ENCODE measurements at places on chromosomes 1 and 21.

GRCh38 chr1:91651661-91652071 lies 151.0 kb downstream of the CDC7 start:
- no peak for DNase-seq

- DNase-seq, result peak; percentile 16
Observed at GRCh38 chr1:151416231-151416630, 16.9 kb downstream of the PSMB4 start.

DNA sequence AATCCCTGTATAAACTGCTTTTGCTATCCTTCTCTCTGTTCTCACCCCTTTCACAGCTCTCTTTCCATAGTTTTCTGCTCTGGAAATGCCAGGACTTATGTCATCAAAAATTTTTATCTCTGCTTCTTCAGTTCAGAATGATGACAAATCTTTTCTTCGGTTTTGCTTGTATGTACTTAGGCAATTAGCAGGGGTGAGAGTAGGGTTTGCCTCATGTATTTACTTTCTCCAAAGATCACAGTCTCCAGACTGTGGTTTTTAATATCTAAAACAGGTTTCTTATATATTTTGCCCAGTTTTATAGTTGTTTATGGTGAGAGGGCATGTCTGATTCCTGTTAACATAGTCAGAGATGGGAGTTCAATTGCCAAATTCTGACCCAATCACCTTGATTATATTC lies 235.4 kb upstream of the LYPLAL1 start:
- DNase-seq, result no peak

- DNase-seq, result peak; percentile 53
Observed at GRCh38 chr1:91712981-91713841, 172.7 kb downstream of the TGFBR3 start.

DNA sequence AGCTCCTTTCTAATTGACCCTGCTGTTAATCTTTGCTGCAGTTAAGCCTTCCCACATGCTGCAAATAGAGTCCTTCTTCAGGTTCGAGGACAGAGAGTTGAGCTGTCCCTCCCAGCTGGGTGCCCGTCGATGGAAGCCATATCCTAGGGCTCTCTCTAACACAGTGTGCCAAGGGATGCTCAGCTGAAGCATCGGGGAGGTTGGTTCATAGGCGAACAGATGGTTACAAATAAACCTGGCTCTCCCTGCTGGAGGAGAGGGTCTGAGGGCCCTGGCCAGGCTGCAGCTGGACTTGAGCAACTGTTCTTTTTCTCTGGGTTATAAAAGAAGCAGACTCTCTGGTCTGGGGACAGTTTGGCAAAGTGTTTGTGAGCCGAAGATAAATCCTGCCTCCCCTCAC lies 120.3 kb upstream of the C8B start:
- DNase-seq, result no peak

- DNase-seq, result no peak
Observed at GRCh38 chr1:187509091-187509490, 680.3 kb downstream of the PLA2G4A start.

DNA sequence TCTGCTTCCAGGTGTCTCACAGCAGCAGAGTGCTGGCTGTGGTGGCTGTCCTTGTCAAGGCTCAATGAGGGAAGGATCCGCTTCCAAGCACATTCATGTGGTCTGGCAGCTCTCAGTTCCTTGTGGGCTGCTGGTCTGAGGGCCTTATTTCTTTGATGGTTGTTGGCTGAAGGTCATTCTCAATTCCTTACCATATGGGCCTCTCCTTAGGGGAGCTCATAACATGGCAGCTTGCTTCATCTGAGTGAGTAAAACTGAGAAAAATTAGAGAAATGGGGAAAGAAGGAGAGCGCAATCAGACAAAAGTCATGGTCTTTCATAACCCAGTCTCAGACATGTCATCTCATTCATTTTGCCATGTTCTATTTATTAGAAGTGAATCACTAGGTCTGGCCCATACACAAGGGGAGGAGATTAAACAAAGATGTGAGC lies 81.7 kb upstream of the TSPAN2 start:
- no peak for DNase-seq

- DNase-seq, result no peak
Observed at GRCh38 chr1:76352741-76353435, 278.3 kb downstream of the ST6GALNAC3 start.

DNA sequence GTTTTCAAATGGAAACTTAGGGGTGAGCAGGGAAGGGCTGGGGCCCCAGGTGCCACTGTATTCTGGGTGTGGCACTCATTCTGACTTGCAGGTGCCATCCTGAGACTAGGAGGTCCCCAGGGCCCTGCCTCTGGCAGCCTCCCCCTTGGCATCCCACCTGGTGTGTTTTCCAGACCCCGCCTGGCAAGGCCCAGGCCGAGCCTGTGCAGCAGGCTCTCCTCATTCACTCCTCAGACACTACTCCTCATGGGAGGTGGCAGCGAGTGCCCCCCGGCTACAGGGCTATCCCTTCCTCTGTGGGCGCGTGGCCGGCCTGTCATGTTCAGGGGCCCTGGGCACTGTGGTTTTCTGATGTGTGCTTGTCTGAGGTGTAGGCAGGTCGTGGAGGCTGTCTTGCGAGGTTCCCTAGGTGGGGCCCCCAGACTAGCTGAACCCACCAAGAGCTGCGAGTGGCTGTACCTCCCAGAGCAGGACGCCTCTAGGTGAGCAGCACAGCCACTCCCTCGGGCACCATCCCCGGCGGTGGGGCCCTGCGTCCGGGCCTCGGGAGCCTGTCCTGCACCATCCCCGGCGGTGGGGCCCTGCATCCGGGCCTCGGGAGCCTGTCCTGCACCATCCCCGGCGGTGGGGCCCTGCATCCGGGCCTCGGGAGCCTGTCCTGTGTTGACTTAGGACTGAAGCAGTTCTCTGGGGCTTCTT lies 13.2 kb downstream of the SLX9 start:
- no peak for DNase-seq

- DNase-seq, result no peak
Observed at GRCh38 chr21:33345751-33346238, 21.0 kb downstream of the IFNAR1 start.

DNA sequence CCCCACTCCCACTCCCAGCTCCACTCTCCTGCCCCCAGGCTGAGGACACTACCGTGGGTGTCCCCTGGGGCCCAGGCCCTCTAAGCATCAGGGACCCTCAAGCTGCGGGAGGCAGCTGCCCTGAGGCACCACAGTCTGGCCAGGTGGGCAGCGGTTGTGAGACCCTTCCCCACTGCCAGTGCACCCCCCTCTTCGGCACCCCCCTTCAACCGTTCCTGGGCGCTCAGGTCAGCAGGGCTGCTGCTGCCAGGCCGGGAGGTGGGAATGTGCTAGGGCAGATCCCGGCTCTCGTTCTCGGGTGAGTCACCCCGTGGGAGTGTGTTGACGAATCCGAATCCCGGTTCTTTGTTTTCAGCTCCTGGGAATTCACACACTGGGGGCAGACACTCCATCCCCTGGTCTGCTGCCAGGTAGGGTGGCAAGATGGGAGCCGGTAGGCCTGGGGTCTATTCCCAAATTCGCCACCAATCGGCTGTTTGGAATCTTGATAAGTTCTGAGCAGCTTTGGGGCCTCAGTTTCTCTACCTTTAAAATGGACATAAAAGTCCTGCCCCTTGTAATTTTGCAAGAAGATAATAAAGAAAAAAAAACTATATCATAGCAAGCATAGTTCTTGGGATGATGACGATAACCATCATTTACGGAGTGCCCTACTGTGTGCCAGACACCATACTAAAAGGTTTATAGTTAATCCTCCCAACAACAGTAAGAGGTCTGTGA lies 28.5 kb upstream of the CASZ1 start:
- peak; percentile 7 for DNase-seq

DNA sequence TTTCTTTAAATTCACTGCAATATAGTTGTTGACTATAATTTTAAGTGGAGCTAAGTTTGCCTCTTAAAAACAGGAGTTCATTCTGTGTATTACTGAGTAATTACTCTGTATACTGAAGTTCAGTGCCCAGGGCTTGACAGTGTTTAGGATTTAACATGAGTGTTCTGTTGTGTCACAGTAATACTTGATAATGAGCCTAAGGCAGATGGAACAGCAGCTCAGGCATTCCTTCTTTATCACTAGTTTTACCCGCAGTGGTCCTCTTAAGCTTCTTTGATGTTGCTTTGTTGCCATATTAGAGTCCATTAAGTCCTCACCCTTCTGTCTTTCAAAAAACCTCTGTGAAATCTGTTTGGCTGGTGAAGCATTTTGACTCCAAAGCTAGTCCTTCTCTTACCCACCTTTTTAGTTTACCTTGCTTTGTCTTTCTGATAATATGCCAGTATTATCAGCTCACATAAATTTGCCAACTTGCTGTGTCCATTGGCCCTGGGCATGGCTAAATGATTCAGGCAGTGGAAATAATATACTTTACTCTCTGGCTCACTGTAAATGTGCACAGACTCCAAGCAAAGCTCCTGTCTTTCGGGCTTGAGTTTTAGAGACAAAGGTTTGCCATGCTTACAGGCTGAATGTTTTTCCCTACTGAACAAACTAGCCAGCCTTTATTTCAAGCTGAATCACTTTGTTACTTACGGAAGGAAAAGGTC lies 17.7 kb downstream of the HIPK1 start:
- no peak for DNase-seq

Measured in epithelial cell of proximal tubule (primary cell).